ENCODE measurements at places on chromosomes 5 and 9.

- no peak for DNase-seq
Measured at GRCh38 chr5:65086234-65086890, 317.6 kb downstream of the CWC27 start.

GRCh38 chr5:110376281-110376951 lies 350.1 kb downstream of the TMEM232 start:
- peak; percentile 76 for DNase-seq

DNA sequence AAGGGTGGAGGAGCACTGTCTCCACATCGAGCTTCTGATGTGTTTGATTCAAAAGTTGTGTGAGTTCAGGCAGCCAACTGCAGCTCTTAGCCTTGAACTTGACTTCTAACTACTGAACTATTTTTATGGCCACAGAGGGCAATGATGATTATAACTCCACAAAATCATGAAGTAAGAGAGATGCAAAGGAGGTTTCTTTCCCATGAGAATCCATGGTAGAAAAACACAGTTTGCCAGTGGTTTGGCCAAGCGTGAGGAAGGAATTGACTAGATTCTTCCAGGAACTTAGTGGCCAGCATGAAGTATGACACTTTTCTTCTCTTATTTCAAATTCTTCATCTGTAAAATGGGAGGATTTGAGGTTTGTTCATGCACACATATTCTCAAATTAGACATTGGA lies 43.2 kb downstream of the PAPPA start:
- no peak for DNase-seq

DNA sequence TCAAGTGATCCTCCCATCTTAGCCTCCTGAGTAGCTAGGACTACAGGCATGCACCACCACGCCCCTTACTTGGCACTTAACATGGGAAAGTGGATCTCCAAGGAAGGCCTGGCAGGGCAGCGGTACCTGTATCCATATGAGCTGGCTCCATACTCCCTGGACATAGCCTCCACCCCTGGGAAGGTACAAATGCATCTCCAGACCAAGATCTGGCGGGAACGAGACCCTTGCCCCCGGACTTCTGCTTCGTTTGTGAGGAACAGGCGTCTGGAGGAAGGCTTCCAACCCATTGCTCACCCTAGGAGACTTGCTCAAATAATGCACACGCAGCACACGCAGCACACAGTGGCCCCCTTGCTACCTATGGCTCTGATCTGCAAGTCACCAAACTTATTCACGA lies 55.2 kb downstream of the CRB2 start:
- DNase-seq: no peak

GRCh38 chr5:172479034-172479783 lies 24.9 kb upstream of the SH3PXD2B start:
- peak; percentile 24 for DNase-seq

- no peak for DNase-seq
Measured at GRCh38 chr5:83517072-83517687, 45.6 kb downstream of the VCAN start.

DNA sequence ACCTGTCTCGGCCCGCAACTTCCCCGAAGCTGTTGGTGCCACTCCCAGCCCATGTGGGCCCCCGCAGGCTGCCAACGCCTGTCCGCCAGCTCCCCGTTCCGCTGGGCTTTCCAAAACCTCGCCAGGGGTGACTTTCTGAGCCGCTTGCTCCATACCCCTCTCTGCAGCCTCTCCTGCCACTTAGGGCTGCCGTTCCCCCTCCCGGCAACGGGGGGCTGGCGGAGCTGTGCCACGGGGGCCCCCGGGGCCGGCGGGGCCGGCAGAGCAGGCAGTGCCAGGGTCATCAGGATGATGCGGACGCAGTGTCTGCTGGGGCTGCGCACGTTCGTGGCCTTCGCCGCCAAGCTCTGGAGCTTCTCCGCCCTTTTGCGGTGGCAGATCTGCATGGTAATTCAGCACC lies 40.8 kb downstream of the FCHO2 start:
- DNase-seq: no peak

DNA sequence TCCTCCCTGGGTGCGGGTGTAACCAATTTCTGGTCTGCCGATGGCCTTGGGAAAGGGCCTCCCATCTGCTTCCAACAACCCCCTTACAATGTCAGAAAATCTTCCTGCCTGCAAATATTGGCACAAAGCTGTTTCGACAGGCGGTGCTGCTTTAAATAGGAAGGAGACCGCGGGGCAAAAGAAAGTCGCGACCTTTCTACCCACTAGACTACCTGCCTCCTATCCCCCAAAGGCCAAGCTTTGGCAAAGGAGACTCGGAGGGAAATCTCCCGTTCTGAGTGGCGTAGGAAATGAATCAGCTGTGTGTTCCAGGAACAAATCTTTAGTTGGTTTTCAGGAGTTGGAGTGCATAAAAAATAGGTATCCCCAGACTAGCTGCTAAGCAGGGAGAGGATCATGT lies 36.8 kb upstream of the NFIB start:
- no peak for DNase-seq
